ENCODE measurements at places on chromosomes 13 and 19.

DNA sequence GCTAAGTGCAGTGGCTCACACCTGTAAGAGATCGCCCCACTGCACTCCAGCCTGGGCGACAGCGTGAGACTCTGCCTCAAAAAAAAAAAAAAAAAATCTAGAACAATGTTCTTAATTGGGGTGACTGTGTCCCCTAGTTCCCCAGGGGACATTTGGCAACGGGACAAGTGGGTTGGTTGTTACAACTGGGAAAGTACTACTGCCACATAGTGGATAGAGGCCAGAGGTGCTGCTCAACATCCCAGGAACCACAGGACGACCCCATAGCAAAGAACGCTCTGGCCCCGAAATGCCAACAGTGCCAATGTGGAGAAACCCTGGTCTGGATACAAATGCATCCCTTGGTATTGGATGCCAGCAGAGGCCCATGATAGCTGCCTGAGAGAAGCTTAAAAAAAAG is 11.8 kb downstream of the NLRP12 start:
- DNase-seq = no peak

- no peak for DNase-seq
Observed at GRCh38 chr19:4088975-4089374, 22.3 kb upstream of the ZBTB7A start.

- peak; percentile 97 for DNase-seq
Observed at GRCh38 chr13:106151056-106151699, 384.3 kb downstream of the EFNB2 start.

- DNase-seq = no peak
Observed at GRCh38 chr13:37113534-37113933, 8.1 kb upstream of the CSNK1A1L start.

GRCh38 chr19:5913739-5914357 is at the start of gene CAPS:
TSS of gene CAPS (plus strand) at chr19:5914254. CDS start at chr19:5914407, 153 bp downstream.
- peak; percentile 75 for DNase-seq

DNA sequence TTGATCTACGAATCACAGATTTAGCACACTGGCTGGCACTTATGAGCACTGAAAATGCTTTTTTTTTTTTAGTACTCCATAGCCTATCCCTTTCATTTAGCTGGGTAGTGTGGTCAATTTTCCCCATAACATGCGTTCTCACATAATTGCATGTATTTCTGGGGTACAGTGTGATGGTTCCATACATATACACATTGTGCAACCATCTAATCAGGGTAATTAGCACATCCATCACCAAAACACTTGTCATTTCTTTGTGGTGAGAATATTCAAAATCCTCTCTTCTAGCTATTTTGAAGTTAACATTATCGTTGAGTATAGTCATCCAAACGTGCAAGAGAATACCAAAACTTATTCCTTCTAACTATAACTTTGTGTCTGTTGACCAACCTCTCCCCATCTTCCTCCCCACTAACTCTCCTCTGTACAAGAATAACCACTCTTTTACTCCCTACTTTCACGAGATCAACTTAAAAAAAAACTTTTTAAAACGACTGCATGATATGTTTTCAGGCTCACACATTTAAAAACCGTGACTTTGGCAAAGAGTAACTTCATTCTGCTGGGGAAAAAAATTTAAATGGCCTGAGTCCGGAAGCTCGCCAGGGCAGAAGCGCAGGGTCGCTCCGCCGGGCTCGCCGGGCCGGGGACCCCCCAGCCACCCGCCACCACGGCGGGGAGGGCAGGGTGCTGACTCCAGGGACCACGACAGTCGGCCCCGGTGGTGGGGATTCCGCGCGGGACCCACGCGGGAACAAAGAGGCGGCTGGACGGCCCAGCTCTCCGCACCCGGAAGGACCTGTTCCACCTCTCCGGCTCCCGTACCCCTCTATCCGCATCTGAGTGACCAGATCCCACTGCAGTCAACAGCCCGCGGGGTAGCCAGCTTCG is 868 bp upstream of the UBAC2 start:
- no peak for DNase-seq

- DNase-seq = peak; percentile 31
Observed at GRCh38 chr19:5665781-5666513, 14.4 kb downstream of the MICOS13 start.

DNA sequence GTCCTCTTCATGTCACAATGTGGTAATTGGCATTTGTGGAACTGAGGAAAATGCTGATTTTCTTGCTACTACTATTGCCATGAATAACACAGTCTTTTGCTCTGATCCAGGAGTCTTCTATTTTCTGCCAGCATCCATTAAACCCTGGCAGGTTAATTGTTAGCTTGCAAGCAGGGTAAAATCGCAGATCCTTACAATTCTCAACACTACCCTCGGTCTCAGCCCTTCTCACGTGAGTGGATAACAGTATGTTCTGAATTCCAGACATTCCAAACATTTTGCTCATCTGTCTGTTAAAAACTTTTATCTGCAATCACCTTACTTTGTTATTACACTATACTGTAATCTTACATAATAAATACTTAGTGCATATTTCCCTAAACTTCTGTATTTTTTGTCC is 251.3 kb upstream of the ATXN8OS start:
- peak; percentile 2 for DNase-seq

DNA sequence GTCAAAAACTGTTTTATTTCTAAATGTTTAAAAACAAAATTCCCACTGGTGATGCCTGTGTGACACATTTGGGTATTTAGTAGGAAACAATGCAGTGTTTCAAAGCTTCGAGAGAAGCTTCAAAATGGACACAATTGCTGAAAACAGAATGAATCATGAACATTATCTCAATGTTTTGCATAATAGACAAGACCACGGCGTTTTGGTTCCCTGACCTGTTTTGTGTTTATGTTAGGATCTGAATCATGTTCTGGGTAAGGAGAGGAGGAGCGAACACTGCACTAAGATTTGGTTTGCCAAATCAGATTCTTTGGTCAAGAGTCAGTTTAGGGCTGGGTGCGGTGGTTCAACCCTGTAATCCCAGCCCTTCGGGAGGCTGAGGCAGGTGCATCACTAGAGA is 42.2 kb downstream of the IFT88 start:
- peak; percentile 87 for DNase-seq

DNA sequence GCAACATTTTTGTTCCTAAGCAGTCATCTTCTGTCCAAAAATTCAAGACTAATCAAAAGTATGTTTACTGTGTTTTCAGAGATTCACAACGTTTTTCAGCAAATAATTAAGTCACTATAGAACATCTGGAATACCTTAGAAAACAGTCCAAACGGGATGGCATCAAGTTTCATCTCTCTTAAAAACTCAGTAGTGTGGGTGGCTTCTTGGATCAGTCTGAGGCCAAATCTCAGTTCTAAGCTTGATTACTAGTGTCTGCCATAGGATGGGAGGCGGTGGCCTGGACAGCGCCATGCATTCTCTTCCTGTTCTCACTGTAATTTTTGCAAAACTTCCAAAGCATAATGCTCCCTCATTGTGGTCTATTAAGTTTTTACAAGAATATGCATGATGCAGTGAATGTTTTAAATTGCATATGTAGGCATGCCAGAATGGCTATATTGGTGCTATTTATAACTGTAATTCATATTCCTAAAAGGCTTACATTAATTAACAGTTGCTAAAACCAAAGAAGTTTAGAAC is 37.1 kb downstream of the ANKRD10 start:
- no peak for DNase-seq

DNA sequence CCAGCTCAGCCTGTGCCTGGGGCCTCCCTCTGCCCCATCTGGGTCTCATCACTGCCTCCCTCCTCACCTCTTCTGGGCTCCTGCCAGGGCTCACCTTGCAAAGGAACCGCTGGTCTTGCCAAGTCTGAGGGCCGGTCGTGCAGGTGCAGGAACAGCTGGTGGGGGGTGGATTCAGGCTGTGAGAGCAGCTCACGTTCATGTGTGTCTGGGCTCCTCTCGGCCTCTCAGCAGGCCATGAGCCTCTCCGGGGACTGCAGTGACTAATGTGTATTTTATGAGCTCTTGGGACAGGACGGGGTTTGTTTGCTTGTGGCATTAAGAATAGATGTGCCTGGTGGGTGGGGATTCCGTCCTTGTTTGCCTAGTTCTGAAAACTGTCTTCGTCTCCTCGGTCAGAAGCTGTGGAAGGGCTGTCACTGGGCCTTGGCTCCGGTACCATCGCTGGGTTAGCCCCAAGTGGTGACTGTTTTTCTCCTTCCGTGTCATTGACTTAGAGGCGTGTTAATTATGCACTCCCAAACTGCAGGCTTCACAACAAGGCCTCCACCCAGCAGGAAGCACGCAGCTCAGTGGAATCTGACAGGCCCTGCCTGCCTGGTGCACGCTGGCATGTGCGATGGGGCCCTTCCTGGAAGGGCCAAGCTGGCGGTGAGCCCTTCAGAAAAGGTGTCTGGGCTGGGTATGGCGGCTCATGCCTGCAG is 77.6 kb downstream of the KDM4B start:
- DNase-seq = peak; percentile 71

Measured in epithelial cell of esophagus (primary cell).